Activated CD8-positive, alpha-beta memory T cell treated with anti-CD3 and anti-CD28 coated beads for 1 hour (primary cell): ENCODE measurements at places on chromosomes 11 and 22.

DNA sequence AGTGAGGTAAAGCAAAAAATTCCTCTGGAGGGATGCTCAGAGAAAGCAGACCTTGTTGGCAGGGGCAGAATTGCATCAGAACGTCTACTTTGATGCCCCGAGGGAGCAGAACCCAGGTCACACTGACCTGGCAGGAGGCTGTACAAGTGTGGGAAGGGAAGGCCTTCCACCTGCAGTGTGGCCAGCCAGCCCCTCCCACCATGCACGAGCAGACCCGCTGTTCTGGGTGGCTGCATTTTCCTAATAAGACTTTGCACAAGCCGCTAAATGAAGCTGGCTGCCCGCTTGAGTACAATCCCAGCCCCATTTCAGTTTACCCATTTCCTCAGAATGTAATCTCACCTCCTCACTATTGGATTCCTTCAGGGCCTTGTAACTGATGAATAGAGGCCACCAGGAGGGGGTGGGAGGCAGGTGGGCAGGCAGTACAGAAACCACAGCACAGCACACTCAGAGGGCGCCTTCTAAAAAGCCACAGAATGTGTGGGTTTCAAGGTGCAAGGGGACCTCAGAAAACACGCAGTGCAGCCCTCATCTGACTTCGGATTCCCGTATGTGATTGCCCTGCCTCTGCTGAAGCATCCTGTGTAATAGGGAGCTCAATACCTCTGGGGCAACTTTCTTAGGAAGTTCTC, 316.6 kb downstream of the OPCML start:
- no peak for DNase-seq

- DNase-seq, result no peak
Measured at GRCh38 chr11:93849751-93850593, 446 bp downstream of the VSTM5 start.

GRCh38 chr11:73968356-73968966, 14.2 kb downstream of the UCP2 start:
- no peak for DNase-seq

- DNase-seq, result no peak
Measured at GRCh38 chr11:124322356-124322755, 2.4 kb upstream of the OR8D2 start.

- DNase-seq, result no peak
Measured at GRCh38 chr11:121886005-121886734, 229.8 kb downstream of the BLID start.

DNA sequence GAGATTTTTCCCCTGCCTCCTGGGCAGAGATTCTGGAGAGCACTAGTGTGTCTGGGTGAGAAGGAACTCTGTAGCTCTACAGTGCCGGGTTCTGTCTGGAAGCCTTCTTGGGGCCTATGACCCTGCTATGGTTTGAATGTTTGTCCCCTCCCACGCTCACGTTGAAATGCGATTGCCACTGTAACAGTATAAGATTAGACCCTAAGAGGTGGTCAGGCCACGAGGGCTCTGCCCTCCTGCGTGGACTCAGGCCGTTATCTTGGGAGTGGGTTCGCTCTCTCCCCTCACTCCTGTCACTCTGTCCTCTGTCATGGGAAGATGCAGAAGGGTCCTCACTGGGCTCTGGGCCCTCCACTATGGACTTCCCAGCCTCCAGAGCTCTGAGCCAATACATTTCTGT, 3.5 kb downstream of the AP5B1 start:
- no peak for DNase-seq

DNA sequence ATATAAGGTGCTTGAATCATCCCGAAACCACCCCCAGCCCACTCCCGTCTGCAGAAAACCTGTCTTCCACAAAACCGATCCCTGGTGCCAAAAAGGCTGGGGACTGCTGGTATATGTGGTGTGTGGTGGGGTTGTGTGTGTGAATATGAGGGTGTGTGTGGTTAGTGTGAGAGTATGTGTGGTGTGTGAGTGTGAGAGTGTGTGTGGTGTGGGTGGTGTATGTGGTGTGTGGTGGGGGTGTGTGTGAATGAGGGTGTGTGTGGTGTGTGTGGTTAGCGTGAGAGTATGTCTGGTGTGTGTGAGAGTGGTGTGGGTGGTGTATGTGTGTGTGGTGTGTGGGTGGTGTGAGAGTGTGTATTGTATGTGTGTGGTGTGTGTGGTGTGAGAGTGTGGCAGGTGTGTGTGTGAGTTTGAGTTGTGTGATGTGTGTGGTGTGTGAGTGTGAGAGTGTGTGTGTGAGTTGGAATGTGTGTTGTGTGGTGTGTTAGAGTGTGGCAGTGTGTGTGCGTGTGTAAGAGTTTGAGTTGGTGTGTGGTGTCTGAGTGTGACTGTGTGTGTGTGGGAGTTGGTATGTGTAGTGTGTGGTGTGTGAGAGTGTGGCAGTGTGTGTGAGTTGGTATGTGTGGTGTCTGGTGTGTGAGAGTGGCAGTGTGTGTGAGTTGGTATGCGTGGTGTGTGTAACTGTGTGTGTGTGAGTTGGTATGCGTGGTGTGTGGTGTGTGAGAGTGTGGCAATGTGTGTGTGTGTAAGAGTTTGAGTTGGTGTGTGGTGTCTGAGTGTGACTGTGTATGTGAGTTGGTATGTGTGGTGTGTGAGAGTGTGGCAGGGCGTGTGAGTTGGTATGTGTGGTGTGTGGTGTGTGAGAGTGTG, 6.5 kb downstream of the UPK3A start:
- no peak for DNase-seq

DNA sequence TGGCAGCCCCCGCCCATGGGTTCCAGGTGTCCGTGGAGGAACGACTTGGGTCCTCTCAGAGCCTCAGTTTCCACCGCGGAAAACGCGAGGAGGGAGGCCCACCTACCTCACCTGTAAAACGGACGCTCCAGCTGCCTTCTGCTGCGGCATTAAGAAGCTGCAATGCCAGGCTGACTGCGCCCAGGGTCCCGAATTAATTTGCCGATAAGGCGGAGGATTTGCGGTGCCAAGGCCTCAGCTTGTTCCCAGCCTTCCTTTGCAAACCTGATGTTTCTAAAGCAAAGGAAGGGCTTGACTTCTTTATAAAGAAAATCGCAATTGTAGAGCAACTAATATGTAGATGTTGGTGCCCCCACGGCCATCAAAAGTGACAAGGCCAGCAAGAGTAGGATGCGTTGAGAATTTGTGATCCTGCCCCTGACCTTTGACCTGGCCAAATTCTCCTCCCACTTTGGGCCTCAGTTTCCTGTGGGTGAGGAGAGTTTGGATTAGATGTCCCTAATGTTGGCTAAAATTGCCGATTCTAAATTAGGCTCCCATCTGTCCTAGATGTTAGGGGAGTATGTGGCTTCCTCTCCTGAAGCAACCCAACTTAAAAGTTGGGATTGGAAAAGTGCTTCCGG, 849 bp upstream of the TCF20 start:
- no peak for DNase-seq

DNA sequence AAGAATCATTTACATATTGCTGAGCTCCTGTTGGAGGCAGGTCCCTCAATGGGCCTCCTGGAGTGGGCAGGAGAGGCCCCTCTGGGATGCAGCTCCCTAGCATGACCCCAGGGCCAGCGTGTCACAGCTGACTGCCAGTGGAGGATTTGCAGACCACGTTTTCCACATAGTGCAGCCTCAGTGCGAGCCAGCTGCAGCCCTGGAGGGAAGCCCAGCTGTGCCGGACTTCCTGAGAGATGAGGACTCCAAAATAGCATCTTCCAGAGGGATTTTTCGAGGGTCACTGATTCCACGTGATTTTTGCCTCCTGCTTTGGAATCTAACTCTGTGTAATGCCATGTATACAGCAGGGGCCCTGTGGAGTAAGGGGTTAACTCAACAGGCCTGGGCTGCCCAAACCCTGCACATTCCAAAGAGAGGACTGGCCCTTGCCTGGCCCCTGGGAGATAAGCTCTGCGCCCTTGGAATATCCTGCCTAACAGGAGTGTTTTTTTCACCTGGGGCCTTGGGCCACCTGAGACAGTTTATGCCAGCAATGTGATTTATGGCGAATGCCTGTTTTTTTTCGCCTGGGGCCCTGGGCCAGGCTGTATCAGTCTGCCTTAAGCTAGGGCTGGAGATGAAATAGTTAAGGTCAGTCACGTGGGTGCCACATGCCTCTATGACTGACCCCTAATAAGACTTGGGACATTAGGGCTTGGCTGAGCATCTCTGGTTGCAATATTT, 47.4 kb downstream of the RPS6KA4 start:
- no peak for DNase-seq

- no peak for DNase-seq
Measured at GRCh38 chr11:41309111-41309522, 150.3 kb downstream of the LRRC4C start.

DNA sequence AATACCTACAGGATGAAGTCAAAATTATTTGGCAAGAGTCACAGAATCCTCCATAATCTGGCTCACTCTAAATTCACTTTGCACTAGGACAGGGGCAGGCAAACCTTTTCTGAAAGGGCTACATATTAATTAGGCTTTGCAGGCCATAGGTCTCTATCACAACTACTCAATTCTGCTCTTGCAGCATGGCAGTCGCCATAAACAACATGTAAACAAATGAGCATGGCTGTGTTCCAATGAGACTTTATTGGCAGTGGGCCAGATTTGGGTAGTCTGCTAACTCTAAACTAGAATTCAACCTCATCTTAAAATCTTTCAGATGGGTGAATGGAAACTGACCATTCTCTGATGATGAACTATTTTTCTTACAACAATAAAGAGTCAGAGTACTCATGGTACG, 5.8 kb downstream of the THRSP start:
- DNase-seq, result no peak

GRCh38 chr11:81989093-81989492, 744.6 kb downstream of the FAM181B start:
- DNase-seq, result no peak

DNA sequence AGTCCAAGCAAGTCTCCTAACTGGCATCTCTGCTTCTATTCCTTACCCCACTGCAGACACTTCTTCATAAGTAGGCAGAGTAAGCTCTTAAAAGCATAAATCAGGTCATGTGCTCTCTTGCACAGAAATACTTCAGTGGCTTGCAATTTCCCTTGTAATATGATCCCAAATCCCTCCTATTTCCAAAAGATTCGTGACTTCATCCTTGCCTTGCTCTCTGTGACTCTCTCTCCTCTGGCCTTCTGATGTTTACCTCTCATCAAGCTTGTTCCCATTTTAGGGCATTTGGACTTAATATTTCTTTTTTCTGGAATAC, 37.4 kb upstream of the NCR3LG1 start:
- no peak for DNase-seq

DNA sequence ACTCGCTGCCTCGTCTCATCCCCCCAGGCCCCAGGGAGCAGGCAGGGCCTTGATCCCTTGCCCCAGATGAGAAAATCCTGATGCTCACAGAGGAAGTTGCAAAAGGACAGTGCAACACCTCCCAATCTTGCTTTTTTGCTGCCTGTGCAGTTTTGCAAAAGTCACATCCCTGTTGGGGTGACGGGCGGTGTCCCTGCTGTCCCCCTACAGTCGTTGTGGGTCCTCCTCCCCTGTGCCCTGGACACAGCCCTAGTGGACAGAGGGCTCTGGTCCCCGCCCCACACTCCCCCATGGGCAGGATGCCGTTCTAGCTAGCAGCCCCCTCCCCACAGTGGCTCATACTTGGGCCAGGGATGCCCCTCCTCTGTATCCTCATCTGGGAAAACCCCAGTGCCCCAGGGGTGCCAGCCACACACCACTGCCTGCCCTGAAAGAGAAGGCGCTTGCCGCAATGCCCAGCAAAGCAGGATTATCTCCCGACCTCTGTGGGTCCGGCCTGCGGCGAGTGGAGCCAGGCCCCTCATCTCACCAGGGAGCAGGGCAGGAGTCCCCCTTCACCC, 18.4 kb upstream of the CTSD start:
- DNase-seq, result no peak

DNA sequence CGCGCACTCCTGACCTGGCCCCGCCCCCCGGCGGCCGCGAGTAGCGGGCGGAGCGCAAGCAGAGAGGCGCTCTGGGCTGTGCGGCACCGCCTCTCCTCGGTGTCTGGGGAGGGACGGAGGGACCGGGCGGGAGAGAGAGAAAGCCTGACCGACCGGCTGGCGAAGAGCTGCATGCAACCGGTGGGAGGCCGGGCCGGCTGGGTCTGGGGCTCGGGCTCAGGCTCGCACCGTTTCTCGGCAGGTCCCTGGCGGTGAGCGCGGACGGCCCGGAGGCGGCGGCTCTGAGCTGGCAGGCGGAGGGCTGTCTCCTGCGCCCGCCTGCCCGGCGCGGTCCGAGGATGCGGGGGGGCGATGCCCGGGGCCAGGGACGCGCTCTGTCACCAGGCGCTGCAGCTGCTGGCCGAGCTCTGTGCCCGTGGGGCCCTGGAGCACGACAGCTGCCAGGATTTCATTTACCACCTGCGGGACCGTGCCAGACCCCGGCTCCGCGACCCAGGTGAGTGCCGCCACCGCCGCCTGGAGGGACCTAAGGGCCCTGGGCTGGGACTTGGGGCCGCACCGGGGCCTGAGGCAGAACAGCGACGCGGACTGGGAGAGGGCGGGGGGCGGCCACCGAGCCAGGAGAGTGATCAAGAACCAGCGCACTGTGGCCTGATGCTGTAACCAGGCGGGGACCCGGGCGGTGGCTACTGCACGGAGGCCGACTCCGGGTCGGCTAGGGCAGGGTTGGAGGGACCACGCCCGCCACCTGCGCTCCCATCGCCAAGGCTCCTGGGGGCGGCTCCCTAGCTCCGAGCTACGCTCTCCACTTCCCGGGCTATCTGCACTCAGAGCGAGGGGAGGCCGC, at the start of gene SYT9:
Gene SYT9, plus strand, starts transcription at position 69 of the 847 bp plus-strand sequence. Its CDS starts 283 bp downstream, at position 352.
- DNase-seq, result no peak

- no peak for DNase-seq
Measured at GRCh38 chr11:95698676-95699557, 90.7 kb downstream of the FAM76B start.

GRCh38 chr11:65219930-65220213, 38.1 kb downstream of the CAPN1 start:
- no peak for DNase-seq

- no peak for DNase-seq
Measured at GRCh38 chr22:38824585-38824984, 19.2 kb downstream of the NPTXR start.

GRCh38 chr11:7609521-7609920, 63.8 kb downstream of the CYB5R2 start:
- DNase-seq, result no peak

GRCh38 chr22:32987081-32987631, 71.0 kb downstream of the SYN3 start:
- DNase-seq, result no peak
